ENCODE measurements at places on chromosomes 12 and 14. TPM values are rescaled to one million over a fixed set of nuclear protein-coding genes. Genes with fewer than 3 reads are reported as not detected.

DNA sequence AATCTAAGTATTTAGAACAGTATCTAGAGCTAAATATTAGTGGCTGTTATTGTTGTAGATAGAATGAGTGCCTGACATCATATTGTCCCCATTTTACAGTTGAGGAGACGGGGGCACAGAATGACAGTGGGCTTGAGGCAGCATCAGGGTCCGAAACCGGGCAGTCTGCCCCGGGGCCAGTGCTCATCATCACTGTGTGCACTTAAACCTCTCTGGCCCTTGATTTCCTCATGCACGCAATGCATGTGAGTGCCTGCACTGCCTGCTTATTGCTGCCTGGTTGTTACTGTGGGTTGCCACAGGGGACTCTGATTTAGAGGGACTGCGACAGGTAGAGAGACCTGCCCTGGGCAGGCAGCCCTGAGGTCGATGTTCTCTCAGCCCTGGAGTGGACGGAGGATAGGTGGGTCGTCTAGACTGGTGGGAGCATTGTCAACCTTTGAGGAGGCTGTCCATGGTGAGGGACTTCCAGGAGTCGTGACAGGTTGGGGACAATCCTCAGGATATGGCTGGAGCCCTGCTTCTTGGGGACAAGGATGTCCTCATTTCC, 9.8 kb downstream of the ACVRL1 start:
- DNase-seq: no peak

- DNase-seq: no peak
These were observed 9.1 kb downstream of the GSG1 start for GRCh38 chr12:13094367-13094766.

GRCh38 chr12:12654691-12655460, 41.1 kb downstream of the GPR19 start:
- no peak for DNase-seq

GRCh38 chr14:32244404-32244803, 41.3 kb upstream of the RNU6-8 start:
- DNase-seq: no peak

GRCh38 chr12:57011438-57012424, 4.6 kb downstream of the TAC3 start:
- DNase-seq: no peak

GRCh38 chr14:93163564-93163963, 21.1 kb downstream of the MOAP1 start:
- DNase-seq: no peak

DNA sequence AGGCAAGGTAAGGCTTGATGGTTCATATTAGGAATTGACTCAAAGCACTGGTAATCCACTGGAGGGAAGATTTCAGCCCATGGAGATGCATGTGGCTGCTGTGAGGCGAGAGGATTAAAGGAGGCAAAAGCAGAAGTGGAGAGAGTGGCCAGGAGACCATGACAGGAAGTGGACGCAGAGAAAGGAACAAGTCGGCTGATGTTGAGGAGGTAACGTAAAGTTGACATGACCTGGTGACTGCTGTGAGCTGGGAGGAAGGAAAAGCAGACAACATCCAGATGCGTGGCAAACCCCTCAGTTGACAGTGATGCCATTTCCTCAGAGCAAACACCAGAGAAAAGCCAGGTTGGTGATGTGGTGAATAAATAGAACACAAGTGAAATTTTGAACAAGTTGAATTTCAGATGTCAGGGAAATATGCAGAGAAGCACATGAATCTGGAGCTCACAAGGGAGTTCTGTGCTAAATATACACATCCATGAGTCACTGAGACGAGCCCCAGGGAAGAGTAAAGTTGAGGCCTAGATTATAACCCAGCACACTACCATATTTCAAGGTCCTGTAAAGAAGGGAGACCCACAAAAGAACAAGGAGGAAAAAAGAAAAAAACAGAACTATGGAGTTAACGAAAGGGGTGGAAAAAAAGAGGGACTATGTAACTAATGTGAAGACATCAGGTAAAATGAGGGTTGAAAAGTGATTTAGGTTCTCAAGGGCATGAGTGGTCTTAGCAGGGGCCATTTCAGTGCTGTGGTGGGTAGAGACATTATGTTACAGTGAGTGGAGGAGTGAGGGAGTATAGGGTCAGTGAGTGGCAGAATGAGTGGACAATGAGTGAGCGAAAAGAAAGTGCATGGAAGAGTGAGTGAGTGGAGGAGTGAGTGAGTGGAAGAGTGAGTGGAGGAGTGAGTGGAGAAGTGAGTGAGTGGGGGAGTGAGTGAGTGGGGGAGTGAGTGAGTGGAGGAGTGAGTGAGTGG, 61.6 kb upstream of the GZMB start:
- no peak for DNase-seq

DNA sequence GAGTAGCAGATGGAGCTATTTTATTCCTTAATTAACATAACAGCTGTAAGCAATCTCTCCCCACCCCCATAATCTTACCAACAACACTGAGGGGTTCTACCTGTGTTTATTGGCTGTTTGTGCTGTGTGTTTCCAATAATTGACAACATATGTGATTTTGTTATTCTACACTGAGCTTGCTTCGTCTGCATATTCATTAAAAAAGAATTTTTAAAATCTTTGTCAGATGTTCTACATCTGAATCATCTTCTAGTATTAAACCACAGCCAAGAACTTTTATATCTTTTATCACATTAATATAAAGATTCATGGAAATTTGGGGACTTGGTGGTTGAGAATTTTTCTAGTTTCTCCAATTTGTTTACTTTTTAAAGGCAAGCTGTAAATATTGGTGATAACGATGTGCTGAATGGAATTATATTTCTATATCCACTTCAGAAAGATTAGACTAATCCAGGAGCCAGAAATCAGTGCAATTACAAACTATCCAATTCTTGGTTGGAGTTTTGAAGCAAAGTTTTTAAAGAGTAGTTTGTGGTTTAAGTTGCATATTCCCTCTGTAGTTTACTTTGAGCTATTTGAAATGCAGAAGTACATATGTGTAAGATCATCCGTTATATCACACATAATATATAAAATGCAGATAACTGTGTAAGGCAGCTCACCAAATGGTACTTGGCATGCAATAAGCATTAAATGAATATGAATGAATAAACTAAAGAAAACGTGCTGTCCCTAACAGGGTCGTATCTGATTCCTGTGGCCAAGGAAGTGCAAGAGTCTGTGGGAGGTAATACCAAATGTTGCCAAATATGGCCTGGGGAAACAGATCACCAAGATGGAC, 206.9 kb downstream of the PELI2 start:
- no peak for DNase-seq

DNA sequence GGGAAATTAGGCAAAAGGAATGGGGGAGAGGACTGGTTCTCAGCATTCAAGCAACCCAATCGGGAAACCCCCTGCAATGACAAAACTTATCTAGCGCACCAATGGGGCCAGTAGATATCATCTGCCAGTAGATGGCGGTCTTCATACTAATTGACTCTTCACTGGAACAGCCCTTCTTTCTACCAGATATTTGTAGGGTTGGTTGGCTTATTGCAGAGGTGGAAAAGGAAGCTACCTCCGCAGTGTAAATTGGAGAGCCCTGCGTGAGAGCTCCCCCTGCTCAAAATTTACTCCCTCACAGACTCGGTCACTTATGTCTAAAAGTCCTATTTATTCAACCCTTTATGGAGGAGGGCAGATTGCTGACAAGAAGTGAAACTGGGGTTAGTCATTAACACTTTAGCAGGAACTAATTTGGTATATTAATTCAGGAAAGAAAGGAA, 166.1 kb upstream of the CCND2 start:
- DNase-seq: peak; percentile 29

DNA sequence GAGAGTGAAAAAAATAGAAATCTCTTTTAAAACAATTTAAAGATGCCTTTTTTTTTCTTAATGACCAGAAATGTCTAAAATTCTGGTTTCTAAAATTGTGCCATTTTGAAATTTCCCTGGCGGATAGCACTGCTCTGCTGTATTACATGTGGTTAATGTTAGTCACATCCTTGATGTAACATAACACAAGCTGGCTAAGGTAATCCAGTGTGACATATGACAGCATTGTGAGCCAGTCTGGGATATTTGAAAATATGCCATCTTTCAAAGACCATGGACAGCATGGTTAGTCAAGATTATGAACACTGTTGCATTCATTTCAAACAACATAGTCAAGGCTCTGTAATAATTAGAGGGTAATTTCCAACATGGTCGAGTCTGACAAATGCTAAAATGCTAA, 133.2 kb downstream of the ALX1 start:
- no peak for DNase-seq

DNA sequence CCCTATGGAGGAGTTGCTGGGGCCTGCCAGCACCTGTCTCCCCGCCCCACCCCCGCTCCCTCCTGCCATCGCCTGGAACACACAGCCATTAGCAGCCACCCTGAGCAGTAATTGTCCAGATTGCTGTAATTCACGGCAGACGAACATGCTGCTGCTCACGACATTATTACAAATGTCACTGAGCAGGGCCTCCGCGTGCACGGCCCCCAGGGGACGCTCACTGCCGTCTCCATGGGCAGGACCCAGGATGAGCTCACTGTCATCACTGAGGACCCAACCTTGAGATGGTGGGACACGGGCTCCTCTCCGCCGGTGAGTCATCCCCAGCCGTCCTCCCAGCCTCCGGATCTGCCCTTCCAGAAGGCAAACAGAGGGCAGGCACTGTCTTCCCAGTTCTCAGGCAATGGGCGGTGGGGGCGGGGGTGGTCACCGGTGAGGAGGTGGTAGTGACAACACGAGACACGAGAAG, 100.4 kb downstream of the RFLNA start:
- no peak for DNase-seq

GRCh38 chr12:108696111-108696995, 35.0 kb downstream of the CORO1C start:
- DNase-seq: peak; percentile 70

DNA sequence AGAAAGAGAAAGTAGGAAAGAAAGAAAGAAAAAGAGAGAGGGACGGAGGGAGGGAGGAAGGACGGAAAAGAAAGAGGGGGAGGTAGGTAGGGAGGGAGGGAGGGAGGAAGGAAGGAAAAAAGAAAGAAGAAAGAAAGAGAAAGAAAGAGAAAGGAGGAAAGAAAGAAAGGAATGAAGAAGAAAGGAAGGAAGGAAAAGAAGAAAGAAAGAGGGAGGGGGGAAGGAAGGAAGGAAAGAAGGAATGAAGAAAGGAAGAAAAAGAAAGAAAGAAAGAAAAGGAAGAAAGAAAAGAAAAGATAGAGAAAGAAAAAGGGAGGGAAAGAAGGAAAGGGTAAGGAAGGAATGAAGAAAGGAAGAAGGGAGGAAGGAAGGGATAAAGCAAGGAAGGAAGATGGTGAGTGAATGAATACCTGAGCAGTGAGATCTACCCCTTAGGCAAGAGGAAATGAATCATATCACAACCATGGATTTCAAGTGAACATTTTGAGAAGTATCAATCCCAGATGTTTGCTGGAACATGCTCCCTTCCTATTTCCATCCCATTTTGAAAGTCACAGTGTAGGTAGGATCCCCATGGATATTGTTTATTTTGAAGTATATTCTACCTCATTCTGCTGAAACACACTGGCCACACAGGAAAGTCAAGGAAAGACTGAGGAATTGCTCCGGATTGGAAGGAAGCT, 639.4 kb upstream of the TBX3 start:
- DNase-seq: no peak

GRCh38 chr14:54599966-54600716, 33.2 kb downstream of the SAMD4A start:
- DNase-seq: no peak

- DNase-seq: no peak
These were observed 178.8 kb downstream of the EXOC5 start for GRCh38 chr14:57089901-57090300.

- DNase-seq: no peak
These were observed 342.3 kb downstream of the ZFP36L1 start for GRCh38 chr14:68450391-68451120.

The VDR gene
- 41.7 TPM for total RNA-seq

The ASCL1 gene
- total RNA-seq: not detected

The PARPBP gene
- total RNA-seq: 3.9 TPM

The PAX9 gene
- 1.3 TPM for total RNA-seq

The HOXC12 gene
- not detected for total RNA-seq

The CNTN1 gene
- total RNA-seq: 7.2 TPM
